ENCODE measurements at places on chromosomes 7 and 10. TPM values are rescaled to one million over a fixed set of nuclear protein-coding genes. Genes with fewer than 3 reads are reported as not detected.

DNA sequence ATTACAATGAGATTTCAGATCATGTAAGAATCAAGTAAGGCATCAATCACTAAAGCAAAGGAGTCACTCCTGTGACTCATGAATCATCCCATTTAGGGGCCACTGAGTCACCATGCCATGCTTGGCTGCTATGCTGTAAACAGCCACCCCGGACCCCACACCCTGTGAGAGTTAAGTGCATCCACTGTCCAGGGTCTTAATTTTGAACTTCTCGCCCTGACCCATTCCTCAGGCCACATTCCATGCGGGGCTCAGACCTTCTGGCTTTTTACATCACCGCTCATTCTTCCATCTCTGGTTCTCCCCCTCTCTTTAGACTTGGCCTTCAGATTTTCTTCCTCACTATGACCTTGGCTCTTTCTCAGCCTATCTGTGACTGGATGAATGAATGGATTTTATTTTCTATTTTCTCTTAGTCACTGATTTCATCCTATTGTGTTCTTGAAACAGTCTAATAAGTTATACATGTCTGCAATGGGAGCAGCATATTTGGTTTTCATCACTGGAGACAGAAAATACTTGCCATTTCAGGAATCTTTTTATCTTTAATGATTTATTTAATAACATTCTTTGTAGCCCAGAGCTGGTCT lies 239.6 kb downstream of the SKIDA1 start:
- DNase-seq = peak; percentile 99

- no peak for DNase-seq
Measured at GRCh38 chr7:151139071-151139790, 28.3 kb downstream of the GBX1 start.

GRCh38 chr7:83588602-83589240 lies 60.2 kb downstream of the SEMA3E start:
- no peak for DNase-seq

Gene ST8SIA6
- total RNA-seq = not detected

GRCh38 chr10:61779950-61780659 lies 117.4 kb downstream of the CABCOCO1 start:
- peak; percentile 95 for DNase-seq

Gene C1QL3
- total RNA-seq = not detected

DNA sequence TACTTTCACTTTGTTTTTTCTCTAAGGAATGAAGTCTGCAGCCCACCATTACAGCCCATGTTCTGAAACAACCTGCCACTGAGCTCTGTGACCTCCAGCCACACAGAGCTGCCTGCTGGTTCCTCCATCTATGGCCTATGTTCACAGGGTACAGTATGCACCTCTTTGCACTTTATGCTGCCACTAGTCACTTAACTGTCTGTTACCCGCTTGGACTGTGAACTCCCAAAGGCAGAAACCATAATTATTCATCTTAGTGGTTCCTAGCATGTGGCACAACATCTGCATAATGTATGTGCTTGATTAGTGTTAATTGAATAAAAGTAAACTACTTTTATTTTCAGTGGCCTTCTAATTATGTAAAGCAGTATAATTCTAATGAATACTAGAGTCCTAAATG lies 95.5 kb upstream of the BET1 start:
- no peak for DNase-seq

- peak; percentile 22 for DNase-seq
Measured at GRCh38 chr10:9437131-9437530, 1382.6 kb downstream of the GATA3 start.

Gene CADPS2
- 8.6 TPM for total RNA-seq

Gene BLNK
- total RNA-seq = not detected

DNA sequence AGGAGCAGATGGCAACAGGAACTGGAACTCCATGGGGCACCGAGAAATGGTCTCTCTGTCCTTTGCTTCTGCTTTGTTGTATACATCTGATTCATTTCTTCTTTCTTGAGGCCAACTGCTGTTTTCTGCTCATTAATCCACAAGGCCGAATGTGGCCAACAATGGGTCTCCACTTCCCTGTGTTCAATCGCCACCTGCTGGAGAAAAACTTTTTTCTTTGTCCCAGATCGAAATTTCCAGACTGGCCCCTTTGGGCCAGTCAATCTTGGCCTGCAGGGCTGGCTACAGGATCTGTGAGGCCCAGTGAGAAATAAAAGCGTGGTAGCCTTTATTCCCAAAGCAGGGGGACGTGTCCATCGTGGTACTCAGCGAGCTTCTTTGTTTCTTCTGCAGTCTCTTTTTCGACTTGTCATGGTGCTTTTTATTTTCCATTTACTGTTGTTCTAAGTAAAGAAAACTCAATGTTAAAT lies 58.8 kb downstream of the PARP12 start:
- peak; percentile 35 for DNase-seq

Gene SRGN
- total RNA-seq = 288 TPM

- DNase-seq = peak; percentile 49
Measured at GRCh38 chr10:121900443-121901174, 27.2 kb downstream of the ATE1 start.

GRCh38 chr7:83702446-83702845 lies 53.5 kb upstream of the SEMA3E start:
- DNase-seq = no peak

Gene OR2A12
- total RNA-seq = not detected

DNA sequence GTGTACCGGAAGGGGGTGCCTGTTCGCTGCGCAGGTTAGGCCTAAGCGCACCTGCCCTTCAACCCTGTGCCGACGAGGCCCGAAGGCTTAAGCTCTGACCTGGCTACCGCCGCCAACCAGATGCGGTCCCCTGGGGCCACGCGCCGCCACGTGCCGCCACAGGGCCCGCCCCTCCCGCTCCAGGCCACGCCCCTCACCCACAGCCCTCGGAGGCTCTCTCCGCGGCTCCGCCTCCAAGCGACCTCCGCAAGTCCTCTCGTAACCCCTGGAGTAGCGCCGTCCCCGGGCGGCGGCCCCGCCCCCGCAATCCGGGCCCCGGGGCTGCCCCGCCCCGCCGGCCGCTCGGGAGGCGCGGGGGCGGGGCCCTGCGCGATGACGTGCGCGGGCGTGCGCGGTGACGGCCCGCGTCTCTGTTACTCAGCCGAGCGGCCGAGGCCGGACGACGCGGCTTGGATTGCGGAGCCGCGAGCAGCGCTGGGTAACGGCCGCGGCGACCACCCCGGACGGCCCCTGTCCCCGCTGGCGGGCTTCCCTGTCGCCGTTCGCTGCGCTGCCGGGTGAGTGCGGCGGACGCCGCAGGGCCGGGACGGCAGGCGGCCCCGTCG lies at the start of gene MAPK8:
MAPK8 (plus strand) TSS at position 413 of the 605 bp plus-strand sequence. CDS start 94,984 bp downstream, outside the sequence.
- DNase-seq = peak; percentile 84

GRCh38 chr10:99921948-99922347 lies 87.8 kb downstream of the DNMBP start:
- DNase-seq = no peak

- DNase-seq = no peak
Measured at GRCh38 chr7:130409712-130410072, 29.4 kb downstream of the CPA1 start.

Gene CC2D2B
- not detected for total RNA-seq

Gene TRIM50
- total RNA-seq = not detected

DNA sequence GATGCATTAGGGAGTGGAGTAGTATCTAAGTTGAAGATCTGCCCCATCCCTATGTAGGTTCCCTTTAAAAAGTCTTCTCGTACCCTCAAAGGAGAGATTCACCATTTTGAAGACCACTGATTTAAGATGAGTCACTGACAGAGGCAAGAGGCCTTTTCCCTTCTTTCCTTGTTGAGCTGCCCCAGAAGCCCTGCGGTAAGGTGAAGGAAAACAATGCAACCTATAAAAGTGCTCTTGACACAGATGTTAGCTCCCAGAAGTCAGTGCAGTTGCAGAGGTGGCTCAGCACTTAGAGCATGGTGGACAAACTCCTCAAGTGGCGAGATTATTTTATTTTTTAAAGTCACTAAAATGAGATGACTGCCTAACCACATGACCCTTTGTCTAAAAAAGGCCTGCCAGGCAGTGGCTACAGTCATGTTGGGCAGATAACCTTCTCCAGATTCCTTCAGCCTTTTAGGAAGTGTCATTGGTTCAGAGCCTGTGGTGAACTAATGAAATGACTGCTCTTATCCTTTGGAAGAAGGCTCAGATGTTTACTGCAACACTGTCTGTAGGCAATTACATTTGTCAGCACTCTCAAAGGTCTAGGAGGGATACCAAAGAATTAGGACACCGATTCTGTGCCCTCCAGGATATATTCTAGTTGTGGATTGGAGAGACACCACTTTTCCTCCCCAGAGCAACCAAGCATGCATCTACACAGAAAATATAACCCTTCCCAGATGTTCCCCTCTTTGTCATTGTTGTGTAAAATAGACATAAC lies 88.7 kb downstream of the ARID5B start:
- DNase-seq = no peak

GRCh38 chr10:17009212-17009700 lies 120.4 kb downstream of the CUBN start:
- no peak for DNase-seq

Gene EIF3A
- 36.2 TPM for total RNA-seq

DNA sequence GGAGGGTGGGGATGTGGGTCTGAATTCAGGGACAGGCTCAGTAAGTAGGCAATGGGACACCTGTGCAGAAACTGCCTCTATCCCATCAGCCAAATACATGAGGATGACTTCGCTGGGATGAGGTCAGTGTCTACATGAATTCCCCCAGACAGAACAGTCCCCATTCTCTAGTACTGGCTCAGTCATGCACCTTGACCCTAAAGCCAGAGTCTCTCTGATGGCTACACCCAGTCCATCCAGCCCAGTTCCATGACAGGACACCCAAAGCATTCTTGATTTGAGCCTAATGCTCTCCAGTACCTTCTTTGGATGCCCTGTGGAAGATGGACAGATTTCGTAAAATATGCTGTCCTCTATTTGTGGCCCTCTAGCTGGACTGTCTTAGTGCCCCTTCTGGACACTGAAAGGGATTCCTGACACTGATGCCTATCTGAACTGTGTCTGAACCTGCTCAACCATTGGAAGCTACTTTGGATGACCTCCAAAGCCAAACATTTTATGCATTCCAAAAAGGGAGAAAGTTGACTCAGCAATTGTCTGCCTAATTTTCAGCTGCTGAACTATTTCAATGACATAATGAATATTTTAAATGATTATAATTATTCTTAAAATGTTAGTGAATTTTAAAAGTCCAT lies 14.6 kb downstream of the SFRP4 start:
- DNase-seq = peak; percentile 82

Gene ADRB1
- 0.30 TPM for total RNA-seq

DNA sequence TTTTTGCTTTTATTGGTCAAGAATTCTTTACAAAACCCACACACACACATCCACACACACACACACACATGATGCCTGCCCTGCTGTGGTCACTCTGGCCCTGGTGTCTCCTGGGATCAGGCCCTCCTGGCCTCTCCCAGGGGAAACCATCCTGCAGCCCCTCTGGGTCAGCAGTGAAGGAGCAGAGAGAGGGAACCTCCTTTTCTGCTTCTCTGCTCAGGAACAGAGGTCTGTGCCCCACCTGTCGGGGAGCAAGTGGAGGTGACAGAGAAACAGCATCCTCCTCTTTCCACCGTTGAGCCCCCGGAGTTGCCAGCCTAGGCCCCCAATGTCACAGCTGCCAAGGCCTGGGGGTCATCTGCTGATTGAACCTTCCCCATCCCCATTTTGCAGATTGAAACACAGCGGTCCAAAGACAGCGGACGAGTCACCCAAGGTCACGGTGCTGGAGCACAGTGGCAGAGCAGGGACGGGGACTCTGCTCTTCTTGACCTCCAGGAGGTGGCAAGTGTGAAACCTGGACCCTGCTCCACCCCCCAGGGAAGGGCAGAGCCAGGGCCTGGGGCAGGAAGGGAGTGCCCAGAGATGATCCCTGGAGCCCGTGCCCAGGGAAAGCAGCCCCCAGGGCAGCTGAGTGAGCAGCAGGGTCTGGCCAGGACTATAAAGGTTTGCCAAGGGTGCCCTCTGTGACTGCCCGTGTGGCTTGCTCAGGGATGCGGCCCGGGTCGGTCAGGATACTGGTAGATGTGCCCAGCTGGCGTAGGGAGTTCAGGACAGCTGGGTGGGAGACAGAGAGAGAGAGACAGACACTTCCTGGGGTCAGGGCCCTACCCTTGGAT lies 15.0 kb upstream of the TBL2 start:
- DNase-seq = no peak

DNA sequence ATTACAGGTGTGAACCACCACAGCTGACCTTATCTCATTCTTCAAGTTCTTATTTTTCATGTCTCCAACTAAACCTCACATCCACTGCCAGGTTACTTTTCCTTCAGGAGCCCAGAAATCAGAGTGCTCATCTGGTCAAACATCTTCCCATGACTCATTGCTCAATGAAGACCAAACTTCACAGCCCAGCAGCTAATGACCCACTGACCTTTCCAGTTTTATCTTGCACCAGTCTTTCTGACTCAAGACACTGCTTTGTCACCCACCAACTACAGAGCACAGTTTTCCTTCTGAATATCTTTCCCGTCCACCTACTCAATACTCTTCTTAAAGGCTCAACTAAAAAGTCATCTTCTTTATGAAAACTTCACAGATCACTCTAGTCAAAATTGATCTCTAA lies 245.1 kb downstream of the CHCHD3 start:
- peak; percentile 18 for DNase-seq

DNA sequence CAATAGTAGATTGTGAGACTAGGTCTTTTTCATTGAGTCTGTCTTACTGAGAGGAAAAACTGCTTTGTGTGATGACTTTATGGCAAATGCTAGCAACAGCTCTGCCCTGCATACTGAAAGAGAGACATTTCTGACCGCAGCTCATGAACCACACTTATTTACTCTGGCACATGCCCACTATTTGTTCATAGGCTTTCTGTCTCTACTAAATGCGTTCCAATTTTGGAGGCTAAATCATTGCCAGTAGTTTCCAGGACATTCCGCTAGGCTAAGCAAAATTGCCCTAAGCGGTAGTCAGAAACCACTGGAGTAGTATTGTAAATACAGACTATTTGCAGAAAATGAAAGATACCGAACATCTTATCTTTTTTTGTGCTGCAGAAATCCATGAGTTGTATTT lies 55.6 kb upstream of the DLX6 start:
- no peak for DNase-seq

GRCh38 chr7:2958416-2959102 lies 85.1 kb downstream of the CARD11 start:
- no peak for DNase-seq

DNA sequence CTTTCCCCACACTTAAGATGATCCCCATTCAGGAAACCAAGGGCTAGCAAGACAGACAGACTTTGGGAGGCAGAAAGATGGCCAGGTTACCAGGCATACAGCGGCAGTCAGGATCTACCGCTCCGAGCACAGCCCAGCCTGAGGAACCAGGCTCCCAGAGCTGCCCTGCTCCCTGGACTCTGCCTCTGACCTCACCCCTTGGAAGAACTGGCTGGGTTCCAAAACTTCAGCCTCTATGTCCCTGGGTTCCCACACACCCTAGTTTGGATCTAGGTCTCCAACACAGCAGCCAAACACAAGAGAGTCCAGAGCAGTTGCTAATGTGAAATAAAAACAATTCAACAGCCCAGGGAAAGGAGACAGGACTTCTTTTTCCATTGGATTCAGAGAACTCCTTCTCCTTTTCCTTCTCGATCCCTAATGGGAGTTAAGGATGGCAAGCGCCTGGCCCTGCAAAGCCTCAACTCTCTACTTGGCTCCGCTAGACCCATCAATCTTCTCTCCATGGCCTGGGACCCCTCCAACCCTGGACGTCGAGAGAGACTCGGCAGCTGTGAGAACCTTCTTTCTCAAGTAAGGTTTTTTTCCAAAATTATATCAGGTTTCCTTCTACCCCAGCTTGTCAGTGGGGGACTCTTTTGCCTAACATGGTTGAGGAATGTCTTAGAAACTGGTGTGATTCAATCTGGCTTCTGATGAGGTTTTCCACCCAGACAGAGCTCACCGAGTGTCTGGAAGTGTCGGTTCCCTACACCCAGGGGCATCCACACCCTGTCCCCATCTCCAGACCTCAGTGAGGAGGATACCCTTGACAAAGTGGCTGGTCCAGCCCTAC lies 219.6 kb downstream of the KCNMA1 start:
- no peak for DNase-seq

Gene ANLN
- total RNA-seq = 109 TPM
